ENCODE measurements at places on chromosomes 2 and 18.

- DNase-seq = no peak
Observed at GRCh38 chr2:126787289-126787688, 111.4 kb upstream of the TEX51 start.

GRCh38 chr2:57890464-57890863, 156.1 kb upstream of the VRK2 start:
- DNase-seq = peak; percentile 70

DNA sequence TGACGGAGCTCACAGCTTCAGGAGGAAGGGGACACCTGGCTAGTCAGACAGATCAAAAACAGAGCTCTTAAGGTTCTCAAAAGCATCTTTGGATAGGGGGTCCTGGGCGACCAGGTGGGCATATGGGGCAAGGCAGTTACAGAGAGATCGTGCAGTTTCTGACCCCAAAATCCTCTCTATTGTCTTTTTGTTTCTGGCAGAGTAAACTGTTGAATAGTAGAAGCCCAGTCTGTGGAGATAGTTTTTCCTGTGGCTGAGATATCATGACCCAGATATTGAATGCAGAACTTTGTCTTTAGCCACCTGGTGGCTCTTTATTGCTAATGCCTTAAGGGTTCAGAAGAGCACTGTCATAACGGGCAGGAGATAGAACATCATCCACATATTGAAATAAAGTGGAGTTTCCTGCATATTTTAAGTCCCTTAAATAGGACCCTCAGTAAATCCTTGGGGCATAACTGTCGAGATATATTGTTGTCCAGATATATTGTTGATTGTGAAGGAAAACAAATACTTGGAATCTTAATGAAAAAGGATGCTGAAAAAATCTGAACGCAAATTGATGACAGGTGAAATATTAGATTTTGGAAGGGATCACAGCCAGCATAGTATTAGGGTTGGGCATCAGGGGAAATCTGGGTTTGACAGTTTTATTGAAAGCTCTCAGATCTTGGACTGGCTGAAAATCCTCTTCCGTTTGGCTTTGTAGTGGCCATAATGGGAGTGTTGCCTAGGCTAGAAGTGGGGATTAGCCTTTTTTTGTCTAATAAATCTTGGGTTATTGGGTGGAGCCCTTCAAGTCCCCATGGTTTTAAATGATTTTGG, 14.1 kb upstream of the ZDBF2 start:
- peak; percentile 26 for DNase-seq

DNA sequence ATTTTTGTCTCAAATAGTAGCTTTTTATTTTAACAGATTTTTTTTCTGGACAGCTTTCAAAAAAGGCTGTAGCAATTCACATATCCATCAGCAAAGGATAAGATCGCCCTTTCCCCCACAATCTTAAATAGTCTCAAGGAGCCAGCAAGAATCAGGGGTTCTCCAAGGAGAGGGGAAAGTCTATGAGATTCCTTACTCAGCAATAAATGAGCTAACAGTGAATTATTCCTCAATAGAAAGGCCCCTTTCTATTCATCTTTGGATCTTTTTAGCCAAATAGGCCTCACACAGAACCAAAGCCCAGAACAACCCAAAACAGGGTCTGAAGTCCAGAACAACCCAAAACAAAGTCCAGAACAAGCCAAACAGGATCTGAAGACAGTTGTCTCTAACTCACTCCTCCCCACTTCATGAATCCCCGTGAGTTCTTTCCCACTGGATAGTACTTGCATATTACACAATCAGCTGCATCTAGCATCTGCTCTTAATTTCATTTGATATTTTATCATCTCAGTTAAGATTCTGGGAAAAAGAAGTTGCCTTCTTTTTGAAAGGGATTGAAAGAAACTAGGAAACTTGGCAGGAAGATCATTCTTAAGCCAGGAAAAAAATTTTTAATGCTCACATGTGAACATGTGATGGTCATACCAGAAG, 3.4 kb upstream of the DHRS9 start:
- no peak for DNase-seq

DNA sequence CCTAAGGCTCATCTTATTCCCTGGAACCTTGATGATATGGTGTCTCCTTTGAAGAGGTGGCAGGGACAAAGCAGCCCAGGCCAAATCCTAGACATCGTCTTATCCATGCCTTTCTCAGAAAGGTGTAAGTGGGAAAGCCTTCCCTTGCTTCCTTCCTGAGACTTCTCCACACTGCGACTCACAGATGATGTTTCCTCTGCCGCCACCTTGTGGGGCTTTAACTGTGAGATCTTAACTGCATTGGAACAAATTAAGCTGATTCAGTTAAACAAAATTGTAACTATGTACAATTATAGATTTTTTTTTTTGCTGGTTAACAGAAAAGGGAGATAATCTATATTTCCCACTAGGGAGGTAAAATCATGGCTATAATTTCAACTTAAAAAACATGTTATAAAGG, 10.0 kb upstream of the GCA start:
- peak; percentile 56 for DNase-seq

GRCh38 chr2:238290715-238291549, 2.5 kb upstream of the PER2 start:
- no peak for DNase-seq

GRCh38 chr2:152036611-152037469, 62.0 kb downstream of the CACNB4 start:
- peak; percentile 82 for DNase-seq
